Suppressor macrophage treated with lipopolysaccharide for 1 hour (primary cell): ENCODE measurements at places on chromosomes 11 and 22.

- DNase-seq = no peak
These were observed 27.9 kb downstream of the SERPINH1 start for GRCh38 chr11:75589933-75590332.

- no peak for DNase-seq
These were observed 96.9 kb upstream of the RTL6 start for GRCh38 chr22:44594951-44595350.

- DNase-seq = peak; percentile 72
These were observed 57.8 kb downstream of the ENDOD1 start for GRCh38 chr11:95147364-95147905.

DNA sequence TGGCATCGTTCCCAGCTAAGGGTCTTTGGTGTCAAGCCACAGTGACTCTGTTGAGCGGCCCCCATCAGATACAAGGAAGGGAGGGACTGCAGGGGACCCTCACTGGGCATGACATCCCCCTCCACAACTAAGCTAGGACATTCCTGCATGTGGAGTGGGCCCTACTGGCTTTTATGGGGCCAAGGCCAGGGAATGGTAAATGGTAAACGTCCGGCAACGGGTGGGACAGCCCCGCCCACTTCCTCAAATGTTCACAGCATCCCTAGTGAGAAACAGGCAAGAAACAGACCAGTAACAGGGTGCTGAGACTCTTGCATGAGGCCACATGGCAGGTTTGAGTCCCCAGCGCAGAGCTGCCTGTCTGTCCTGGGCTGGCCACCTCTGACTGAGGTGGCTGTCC is 4.4 kb downstream of the TMPRSS6 start:
- DNase-seq = no peak

DNA sequence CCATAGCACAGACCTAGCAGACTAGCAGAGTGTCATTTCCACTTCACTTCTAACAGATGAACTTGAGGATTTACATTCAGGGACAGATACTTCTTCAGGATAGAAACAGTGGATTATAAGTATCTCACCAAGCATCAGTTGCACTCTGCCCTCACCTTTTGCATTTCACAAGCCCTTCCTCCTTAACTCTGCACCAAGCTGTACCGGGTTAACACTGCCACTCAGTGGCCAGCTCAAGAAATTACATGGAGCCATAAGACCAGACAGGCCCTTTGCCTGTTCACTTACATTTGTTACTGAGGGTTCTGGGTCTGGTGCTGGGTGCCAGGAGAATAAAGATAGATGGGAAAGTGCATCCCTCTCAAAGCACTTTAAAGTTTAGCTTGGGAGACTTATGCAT is 309.8 kb downstream of the SHANK2 start:
- no peak for DNase-seq

GRCh38 chr11:121606354-121606753 is 153.6 kb upstream of the SORL1-AS1 start:
- DNase-seq = no peak

DNA sequence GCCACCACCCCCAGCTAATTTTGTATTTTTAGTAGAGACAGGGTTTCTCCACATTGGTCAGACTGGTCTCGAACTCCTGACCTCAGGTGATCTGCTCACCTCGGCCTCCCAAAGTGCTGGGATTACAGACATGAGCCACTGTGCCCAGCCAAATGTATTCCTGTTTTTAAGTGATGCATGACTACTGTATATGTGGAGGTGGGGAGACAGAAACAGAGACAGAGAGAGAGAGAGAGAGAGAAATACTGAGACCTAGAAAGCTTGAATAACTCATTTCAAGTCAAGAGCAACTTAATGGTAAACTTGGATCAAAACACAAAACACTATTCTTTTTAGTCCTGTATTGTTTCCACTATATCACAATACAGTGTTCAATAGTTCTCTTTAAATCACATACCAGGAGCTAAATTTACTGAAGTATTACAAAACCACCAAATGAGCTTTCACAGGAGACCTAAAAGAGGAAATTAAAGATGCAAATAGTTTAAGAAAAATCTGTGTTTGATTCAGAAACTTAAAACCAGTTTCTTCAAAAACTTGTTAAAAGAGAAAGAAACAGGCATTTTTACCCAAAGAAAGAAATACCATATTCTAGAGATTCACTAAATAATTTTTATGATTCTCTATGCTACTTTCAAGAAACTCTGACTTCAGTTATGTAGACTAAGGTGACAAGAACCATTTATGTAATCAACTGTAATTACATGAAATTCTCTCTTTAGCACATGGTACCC is 188.7 kb downstream of the ETS1 start:
- DNase-seq = no peak

DNA sequence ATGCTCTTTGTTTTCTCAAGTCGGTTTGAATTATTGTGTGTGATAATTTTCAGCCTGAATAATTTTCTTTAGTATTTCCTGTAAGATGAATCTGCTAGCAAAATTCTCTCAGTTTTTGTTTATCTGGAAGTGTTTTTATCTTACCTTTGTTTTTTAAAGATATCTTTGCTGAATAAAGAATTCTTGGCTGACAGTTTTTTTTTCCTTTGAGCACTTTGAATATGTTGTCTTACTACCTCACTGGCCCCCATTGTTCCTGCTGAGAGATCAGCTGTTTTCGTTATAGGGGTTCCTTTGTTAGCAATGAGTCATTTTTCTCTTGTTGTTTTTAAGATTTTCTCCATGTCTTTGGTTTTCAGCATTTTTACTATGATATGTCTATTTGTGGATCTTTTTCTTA is 63.0 kb downstream of the HORMAD2 start:
- no peak for DNase-seq

GRCh38 chr11:104028476-104029263 is 7.8 kb upstream of the DDI1 start:
- no peak for DNase-seq

GRCh38 chr22:20247010-20247505 is 21.1 kb downstream of the RTN4R start:
- no peak for DNase-seq

- no peak for DNase-seq
These were observed 15.3 kb upstream of the POLA2 start for GRCh38 chr11:65246506-65246905.

- no peak for DNase-seq
These were observed 475.1 kb upstream of the LARGE1 start for GRCh38 chr22:34395370-34395769.

DNA sequence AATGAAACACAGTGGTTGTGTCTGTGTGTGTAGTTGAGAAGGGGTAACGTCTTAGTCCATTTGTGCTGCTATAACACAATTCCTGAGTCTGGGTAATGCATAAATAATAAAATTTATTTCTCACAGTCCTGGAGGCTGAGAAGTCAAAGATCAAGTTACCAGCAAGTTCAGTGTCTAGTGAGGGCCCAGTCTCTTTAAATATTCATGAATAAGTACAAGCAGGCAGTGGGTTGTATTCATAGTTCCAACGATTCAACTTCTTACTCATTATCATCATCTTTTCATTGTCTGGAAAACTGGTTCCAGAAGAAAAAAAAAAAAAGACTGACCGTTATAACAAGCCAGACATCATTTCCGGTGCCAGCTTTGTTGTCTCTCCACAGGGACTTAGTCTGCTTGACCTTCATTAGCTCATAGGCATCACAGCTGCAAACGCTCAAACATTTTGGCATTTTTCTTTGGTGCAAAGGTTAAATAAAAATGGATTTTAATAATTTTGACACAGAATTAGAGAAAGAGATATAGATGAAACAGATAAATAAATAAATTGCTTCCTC is 1297.5 kb downstream of the LRRC4C start:
- no peak for DNase-seq

- DNase-seq = no peak
These were observed 21.2 kb downstream of the PPP6R3 start for GRCh38 chr11:68481579-68482240.

DNA sequence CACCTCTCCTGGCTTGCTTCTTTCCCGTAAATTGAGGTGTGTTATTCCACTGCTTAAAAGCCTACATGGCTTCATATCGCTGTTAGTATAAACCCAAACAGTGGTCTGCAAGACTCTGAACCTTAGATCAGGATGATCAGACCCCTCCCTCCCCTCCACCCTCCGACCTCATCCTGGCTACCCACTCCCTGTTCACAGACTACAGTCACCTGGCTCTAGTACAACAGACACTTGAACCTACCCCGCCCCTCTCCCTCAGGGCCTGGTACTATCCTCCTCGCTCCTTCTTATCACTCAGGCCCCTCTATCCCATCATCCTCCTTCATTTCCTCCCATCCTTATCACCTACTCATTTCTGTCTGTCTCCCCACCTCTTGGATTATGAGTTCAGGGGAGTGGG is 20.1 kb downstream of the PTPRJ start:
- no peak for DNase-seq

- DNase-seq = no peak
These were observed 65.4 kb upstream of the B3GAT1 start for GRCh38 chr11:134477486-134477885.

- DNase-seq = no peak
These were observed 18.3 kb upstream of the ACCSL start for GRCh38 chr11:44029507-44029845.

GRCh38 chr11:96306933-96307775 is 35.8 kb downstream of the MAML2 start:
- DNase-seq = peak; percentile 83

DNA sequence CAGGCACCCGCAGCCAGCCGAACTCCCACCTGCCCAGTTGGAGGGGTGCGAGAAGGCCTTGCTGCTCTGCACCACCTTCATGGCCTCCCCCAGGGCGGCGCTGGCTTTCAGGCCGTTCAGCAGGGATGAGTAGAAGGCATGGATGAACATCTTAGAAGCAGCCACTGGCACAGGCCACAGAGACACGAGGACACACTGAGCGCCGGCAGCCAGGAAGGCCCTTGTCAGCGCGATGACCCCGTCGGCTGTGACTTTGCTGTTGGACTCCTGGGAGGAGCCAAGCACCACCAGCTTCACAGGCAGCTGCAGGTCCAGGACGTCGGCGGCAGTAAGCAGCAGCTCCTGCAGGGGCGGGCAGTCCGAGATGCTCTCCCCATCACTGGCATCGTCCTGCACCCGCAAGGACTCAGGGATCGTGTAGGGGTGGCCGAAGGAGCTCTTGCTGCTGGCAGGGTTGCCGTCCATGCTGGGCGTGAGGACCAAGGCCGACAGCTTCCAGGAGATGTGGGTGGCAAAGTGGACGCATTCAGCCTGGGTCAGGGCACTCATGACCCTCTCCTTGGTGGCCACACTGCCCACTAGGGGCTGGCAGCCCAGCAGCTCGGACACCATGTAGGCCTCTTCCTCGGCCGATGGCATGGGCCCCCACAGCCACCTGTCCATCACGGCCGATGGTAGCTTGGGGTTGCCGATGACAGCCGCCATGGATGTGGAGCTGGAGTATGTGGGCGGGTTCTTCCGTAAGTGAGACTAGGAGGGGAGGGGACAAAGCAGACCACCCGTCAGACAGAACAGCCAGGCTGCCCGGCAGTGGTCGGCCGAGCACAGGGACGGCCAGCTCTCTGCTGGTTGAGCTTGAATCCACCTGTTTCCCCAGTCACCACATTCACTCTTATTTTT is 79.7 kb upstream of the PITPNB start:
- DNase-seq = no peak

DNA sequence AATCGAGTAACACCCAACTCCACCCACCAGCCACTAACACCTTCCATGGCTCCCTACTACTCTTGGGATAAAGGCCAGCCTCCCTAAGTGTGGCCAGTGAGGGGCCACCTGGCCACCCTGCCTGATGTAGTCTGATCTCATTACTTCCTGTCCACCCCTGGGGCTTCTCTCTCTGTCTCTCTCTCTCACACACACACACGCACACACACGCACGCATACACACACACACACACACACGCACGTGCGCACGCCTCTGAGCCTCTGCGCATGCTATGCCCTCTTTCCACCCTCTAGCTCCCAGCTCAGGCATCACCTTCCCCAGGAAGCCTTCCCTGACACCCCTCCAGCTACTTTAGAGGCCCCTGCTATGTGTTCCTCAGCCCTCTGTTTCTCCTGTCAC is 3.9 kb downstream of the MFNG start:
- DNase-seq = no peak
